ENCODE measurements at places on chromosomes 7 and 10. TPM values are rescaled to one million over a fixed set of nuclear protein-coding genes. Genes with fewer than 3 reads are reported as not detected.

- DNase-seq: no peak
Measured at GRCh38 chr7:22783421-22783820, 39.2 kb downstream of the TOMM7 start.

The ERLIN1 gene
- total RNA-seq: 39.6 TPM

- DNase-seq: no peak
Measured at GRCh38 chr7:130488392-130489139, 3.3 kb upstream of the MEST start.

GRCh38 chr10:91909117-91909677, at the start of gene FGFBP3:
FGFBP3 (minus strand) TSS chr10:91909486; CDS start chr10:91908969, 517 bp downstream.
- DNase-seq: peak; percentile 28

- no peak for DNase-seq
Measured at GRCh38 chr7:98034081-98035035, 44.4 kb upstream of the OCM2 start.

- peak; percentile 38 for DNase-seq
Measured at GRCh38 chr10:14971867-14972448, 12.8 kb downstream of the MEIG1 start.

- no peak for DNase-seq
Measured at GRCh38 chr7:135943134-135943879, 33.9 kb downstream of the MTPN start.

DNA sequence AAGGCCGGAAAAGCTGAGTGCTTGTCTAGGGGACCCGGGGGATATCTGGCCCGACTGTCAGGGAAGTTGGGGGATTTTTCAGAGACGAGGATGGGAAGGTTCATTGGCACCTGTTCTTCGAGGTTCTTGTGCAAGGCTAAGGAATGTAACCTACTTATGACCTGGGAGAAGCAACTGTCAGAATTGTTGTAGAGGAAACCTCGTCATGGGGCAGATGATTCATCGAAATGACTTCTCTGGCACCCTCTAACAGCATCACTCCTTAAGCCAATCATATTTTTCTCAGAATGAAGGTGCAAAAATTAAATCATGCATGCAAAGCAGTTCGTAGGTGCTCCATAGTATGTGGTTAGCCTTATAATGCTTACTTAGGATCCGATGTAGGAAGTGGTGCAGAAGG, 58.6 kb downstream of the PLXDC2 start:
- DNase-seq: no peak

The GPR22 gene
- 0.14 TPM for total RNA-seq

DNA sequence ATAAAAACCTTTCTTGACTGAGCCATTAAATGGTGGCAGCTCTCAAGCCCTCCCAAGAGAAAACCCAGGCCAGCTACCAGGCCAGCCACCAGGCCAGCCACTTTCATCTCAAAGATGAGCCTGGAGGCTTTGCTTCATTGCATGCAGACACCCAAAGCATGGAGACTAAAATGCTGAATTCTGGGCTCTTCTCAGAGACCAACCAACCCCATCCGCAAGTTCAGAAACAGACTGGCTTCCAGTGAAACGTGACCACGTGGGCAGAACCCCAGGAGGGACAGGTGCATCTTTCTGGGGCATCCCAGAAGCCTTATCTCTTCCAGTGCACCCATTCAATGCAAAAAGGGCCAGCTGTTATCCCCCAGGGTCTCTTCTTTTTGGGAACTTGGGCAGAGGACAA, 20.9 kb downstream of the CHST15 start:
- DNase-seq: no peak

DNA sequence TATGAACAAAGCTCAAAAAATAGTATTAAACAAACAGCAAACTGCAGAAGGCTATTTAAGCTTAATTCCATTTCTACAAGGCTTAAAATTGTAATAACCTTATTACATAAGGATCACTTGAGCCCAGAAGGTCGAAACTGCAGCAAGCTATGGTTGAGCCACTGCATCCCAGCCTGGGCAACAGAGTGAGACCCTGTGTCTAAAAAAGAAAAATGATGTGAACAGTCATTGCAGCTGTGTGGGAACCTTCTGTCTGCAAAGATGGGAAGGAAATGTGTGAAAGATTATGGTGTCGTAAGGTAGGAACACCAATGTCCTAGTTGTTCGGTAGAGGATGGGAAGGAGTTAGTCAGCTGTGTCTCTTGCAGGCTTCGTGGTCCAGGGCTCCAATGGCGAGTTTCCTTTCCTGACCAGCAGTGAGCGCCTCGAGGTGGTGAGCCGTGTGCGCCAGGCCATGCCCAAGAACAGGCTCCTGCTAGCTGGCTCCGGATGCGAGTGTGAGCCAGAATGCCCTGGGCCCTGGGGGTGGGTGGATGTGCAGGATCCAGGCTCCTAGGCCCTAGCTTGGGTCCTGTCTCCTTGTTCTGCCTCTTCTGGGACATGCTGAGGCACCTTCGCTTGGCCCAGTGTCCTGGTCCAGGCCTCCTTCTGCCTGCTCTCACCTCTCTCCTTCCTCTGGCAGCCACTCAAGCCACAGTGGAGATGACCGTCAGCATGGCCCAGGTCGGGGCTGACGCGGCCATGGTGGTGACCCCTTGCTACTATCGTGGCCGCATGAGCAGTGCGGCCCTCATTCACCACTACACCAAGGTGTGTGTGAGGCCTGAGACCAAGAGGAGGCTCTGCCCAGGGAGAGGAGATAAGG, 9.1 kb downstream of the C10orf62 start:
- DNase-seq: no peak

- DNase-seq: no peak
Measured at GRCh38 chr7:68730194-68730593, 868.1 kb upstream of the AUTS2 start.

DNA sequence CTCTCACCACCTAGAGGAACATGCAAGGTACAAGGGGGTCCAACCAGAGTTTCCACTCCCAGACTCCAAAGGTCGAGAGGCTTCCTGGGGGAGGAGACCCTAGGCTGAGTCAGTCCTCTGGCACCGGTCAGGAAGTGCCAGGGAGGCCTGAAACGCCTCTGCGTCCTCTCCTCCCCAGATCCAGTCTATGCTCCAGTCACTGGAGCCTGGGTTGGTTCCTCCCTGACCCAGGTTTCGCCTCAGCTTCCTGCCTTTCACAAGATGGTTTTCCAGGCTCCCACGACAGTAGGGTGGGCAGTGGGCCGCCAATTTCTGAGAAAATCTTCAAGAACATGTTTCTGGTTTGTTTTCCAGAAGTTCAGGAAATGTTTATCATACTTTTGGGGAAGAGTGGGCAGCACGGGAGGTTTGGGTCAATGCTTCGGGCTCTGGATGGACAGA, 30.0 kb downstream of the DUSP5 start:
- no peak for DNase-seq

- no peak for DNase-seq
Measured at GRCh38 chr7:149769915-149770314, 3.5 kb downstream of the ZNF467 start.

GRCh38 chr10:113047605-113047962, 97.5 kb downstream of the TCF7L2 start:
- no peak for DNase-seq

The GALNT17 gene
- 6.6 TPM for total RNA-seq

The FBXL13 gene
- not detected for total RNA-seq

GRCh38 chr7:102236592-102237287, 49.9 kb upstream of the SH2B2 start:
- peak; percentile 67 for DNase-seq

GRCh38 chr7:101826081-101826835, 8.8 kb downstream of the CUX1 start:
- DNase-seq: no peak

DNA sequence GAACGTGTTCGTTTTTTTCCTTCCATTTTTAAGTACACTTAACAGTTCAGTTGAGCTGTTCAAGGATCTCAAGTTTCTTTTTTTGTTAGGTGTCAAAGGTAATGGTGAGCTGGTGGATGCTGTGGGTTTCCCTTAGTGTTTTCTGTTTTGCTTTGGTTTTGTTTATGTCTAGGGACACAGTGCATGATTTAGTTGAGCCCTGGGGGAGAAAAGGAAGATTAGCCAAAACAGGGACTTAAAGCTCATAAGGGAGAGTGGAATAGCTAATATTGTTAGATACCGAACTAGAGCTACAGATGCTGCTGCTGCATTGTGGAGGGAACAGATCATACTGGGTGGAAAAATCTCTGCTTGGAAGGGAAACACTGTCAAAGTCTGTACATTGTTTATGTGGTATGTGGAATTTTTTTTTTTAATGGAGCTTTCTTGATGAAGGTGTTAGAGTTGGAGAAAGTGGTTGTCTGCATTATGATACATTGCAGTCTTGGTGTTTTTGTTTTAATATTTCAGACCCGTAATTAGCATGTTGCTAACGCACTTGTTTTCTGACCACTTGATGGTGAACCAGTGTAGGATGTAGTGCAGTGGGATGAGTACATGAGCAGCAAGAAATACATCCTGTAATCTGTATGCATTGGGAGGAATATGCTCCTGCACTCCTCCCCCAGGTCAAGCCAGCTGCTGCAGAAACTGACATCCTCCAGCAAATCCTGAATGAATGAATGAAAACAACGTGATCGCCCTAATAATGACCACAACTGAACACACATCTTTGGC, 2.1 kb downstream of the GLCCI1 start:
- DNase-seq: no peak

GRCh38 chr10:44051584-44052385, 333.1 kb downstream of the CXCL12 start:
- no peak for DNase-seq

The PPP1R17 gene
- total RNA-seq: not detected

The TMEM196 gene
- total RNA-seq: not detected

The CPN1 gene
- not detected for total RNA-seq

The AKR1C4 gene
- total RNA-seq: not detected

The FGL2 gene
- total RNA-seq: 45.2 TPM

- no peak for DNase-seq
Measured at GRCh38 chr10:124414076-124414475, 4.6 kb downstream of the OAT start.

The CALU gene
- 44.0 TPM for total RNA-seq

- peak; percentile 52 for DNase-seq
Measured at GRCh38 chr7:38232502-38233366, 40.7 kb downstream of the TARP start.

DNA sequence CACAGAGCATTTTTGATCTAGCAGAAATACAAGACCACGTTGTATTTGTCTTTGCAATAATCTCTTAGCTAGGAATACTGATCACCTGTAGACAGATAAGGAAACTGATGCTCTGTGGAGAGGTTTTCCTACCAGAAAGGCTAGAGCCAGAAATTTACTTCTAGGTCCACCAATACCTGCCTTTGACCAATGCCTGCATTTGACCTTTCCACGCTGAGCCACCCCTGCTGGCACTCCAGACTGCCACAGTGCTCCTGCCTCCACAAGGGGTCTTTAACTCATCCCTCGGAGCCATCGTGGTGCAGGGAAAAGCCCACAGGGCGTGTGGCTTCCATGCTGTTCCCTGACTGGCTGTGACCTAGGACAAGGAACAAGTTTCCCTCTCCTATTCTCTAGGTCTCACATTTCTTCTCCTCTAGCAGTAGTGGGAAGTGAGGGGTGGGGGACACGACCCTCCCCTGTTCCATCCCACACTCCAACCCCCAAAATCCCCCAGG, 1.5 kb upstream of the ELN start:
- DNase-seq: no peak

DNA sequence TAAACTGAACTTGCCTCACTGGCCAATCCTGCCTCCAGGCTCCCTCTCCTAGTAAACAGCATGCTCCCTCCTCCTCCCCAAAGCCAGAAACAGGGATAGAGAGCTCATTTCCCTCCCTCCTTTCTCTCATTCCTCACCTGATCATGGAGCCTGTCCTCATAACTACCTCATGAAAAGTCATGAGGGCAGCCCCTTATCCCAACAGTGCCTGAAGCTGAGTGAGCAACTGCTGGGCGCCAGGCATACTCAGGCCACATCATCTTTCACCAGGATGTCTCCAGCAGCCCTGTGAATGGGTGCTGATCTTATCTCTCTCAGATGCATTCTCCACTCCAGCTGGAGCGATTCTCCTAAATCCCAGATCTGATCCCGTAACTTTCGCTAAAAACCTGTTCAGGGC, 307.2 kb downstream of the PRPF18 start:
- no peak for DNase-seq

The EIF5AL1 gene
- total RNA-seq: 0.16 TPM

- no peak for DNase-seq
Measured at GRCh38 chr7:133050200-133050995, 31.5 kb downstream of the CHCHD3 start.

The TAS2R41 gene
- total RNA-seq: not detected

- DNase-seq: no peak
Measured at GRCh38 chr7:124073310-124073645, 40.4 kb upstream of the TMEM229A start.

The FOXI2 gene
- total RNA-seq: not detected

The FAM25A gene
- total RNA-seq: not detected

The VPS41 gene
- total RNA-seq: 28.5 TPM

- no peak for DNase-seq
Measured at GRCh38 chr7:13945670-13946069, 43.8 kb downstream of the ETV1 start.

GRCh38 chr7:148537435-148537834, 53.1 kb upstream of the C7orf33 start:
- no peak for DNase-seq

The GRID2IP gene
- total RNA-seq: 0.20 TPM

The COA1 gene
- 31.8 TPM for total RNA-seq

DNA sequence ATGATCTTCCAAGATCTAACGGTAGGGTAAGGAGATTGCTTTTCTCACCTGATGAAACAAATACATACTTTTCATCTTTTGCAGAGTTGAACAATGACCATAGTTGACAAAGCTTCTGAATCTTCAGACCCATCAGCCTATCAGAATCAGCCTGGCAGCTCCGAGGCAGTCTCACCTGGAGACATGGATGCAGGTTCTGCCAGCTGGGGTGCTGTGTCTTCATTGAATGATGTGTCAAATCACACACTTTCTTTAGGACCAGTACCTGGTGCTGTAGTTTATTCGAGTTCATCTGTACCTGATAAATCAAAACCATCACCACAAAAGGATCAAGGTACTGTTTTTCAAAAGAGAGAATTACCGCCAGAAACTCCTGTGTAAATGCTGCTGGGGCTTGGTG, 79.9 kb downstream of the ANKRD61 start:
- DNase-seq: no peak

GRCh38 chr10:72240371-72240770, 24.3 kb upstream of the ASCC1 start:
- no peak for DNase-seq

- DNase-seq: no peak
Measured at GRCh38 chr10:67666416-67667034, 29.5 kb downstream of the CTNNA3 start.

The DRGX gene
- total RNA-seq: not detected

The SPDYE2B gene
- total RNA-seq: not detected

GRCh38 chr10:16527452-16527851, 5.8 kb upstream of the C1QL3 start:
- no peak for DNase-seq

The KLF14 gene
- total RNA-seq: not detected

DNA sequence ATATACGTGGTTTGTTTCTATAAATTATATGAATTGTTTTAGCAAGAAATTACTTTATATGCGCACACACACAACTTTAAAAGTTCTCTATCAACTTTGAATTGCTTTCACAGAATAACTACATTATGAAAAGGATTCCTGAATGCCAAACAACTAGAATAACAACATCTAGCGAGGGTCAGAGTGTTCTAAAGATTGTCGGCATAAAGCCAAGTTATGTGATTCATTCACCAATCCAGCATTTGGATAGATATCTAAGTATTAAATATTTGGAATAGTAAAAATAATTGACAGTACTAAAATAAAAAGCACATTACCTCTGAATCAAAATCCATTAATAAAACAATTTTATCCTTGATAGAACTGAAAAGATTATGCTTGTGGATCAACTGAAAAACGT, 125.3 kb upstream of the AMPH start:
- DNase-seq: no peak

The NAT16 gene
- not detected for total RNA-seq
